Renal pelvis (tissue), 12 donors: ENCODE measurements at places on chromosomes 6 and 20. TPM values are rescaled to one million over a fixed set of nuclear protein-coding genes. Genes with fewer than 3 reads are reported as not detected.

- DNase-seq = no peak
Measured at GRCh38 chr6:161068321-161068741, 76.8 kb downstream of the MAP3K4 start.

DNA sequence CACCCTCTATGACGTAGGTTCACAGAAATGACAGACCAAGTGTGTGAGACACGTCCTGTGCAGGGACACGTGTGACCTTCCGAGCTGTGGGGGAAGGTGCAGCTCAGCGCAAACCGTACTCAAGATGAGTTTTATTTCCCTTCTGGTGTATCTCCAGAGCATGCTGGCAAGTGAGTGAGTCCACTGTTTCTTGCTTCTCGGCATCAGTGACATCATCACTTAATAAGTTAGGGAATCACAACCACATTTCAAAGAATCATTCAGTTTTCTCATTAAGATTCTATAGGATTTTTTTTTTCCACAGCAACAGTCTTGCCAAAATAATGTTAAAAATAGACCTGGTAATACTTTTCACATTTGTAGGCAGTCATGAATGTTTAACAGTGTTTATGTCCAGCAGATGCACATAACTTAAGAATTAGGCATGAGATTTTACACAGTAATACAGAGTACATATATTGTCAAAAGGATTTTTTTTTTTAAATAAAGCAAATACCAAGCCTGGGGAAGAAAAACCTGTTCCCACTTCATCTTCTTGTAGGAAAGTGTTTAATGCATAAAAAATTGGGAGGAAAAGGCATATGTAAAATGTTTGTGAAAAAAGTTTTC is 417.8 kb downstream of the CDC5L start:
- no peak for DNase-seq

GRCh38 chr20:15146948-15147347 is 809.5 kb upstream of the FLRT3 start:
- DNase-seq = peak; percentile 28

GRCh38 chr20:20225325-20226043 is 142.4 kb upstream of the INSM1 start:
- no peak for DNase-seq

DNA sequence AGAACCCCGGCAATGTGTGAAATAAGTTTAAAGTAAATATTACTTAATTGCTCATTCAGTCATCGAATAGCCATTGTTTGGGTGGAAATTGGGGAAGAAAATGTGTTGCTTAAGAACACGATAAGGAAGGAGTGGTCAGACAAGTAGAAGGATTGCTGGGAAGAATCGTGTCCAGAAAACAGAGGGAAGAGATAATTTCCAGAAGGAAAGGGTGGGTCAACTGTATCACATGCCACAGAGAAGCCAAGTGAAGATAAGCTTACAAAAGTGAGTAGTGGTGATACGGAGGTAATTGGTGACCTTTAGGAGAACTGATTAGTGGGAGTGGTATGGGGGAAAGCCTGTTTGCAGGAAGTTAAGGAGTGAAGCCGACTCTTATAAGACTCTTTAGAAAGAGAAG is 306.2 kb downstream of the SOX4 start:
- DNase-seq = no peak

GRCh38 chr6:150403458-150404246 is 34.8 kb downstream of the IYD start:
- peak; percentile 95 for DNase-seq

- no peak for DNase-seq
Measured at GRCh38 chr6:152240436-152240835, 396.7 kb downstream of the SYNE1 start.

DNA sequence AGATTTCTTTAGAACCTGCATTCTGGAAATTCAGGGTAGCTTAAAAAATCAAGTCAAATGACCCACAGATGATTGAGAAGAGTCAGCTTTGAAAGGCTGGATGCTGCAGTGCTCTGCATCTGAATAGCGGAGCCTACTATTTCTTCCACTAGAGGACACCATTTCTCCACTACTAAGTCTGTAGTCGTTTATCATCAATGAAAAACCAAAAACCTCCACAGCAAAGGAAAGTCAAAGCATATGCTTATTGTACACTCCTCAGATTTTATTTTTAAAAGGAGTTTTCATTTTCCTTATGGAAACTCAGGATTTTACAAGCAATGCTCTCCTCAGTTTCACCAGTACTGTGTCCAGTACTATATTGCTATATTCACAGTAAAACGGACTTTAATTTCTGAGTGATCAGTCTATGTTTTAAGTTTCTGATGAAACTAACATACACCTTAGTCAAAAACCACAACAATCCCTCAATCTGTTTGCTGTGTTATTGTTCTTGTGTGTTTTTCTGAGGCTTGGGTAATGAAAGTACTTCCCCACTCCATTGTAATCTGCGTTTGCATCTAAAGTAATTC is 50.5 kb upstream of the ENPP5 start:
- DNase-seq = peak; percentile 43

GRCh38 chr6:138509371-138509770 is 10.1 kb upstream of the NHSL1 start:
- no peak for DNase-seq

DNA sequence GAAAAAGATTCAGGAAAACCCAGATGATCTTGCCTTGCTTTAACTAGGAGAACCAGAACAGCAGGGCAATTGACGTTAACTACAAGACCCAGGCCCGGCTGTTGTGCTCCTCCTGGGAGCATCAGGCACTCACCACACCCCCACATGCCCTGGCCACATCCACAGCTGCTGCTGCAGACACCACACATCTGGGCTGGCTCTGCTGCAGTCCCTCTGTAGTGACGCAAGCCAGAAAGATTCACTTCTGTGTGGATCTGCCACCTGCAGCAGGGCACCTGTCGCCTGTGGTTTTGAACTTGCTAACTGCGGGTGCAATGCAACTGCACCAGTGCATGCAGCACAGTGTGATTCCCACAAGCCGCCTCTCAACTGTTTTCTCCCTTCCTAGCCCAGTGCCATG is 228.8 kb downstream of the SYNDIG1 start:
- no peak for DNase-seq

DNA sequence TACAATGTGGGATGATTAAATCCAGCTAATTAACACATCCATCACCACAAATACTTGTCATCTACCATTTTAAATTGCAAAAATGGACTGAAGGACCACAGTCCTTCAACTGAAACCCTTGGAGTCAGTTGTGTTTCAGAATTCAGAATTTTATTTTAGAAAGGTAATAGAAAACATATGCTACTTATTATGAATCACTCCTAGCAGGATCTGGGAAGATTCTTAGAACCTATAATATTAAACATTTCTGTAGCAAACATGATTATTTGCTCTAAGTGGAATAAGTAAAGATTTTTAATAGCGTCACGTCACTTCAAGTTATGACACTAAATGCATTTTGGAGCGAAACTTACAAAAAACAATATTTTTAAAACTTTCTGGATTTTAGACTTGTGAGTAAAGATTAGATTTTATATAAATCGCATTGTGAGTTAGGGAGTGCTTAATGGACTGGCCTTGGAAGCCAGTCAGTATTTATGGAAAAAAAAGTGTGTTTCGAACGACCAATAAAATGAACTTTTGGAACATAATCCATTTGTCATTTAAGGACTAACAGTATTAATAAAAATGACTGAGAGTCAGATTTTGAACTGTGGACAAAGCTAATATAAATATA is 71.8 kb upstream of the PHACTR2 start:
- no peak for DNase-seq

GRCh38 chr6:87897663-87898062 is 150.0 kb upstream of the SPACA1 start:
- DNase-seq = no peak

- peak; percentile 79 for DNase-seq
Measured at GRCh38 chr6:44078827-44079671, 48.2 kb downstream of the MRPL14 start.

DNA sequence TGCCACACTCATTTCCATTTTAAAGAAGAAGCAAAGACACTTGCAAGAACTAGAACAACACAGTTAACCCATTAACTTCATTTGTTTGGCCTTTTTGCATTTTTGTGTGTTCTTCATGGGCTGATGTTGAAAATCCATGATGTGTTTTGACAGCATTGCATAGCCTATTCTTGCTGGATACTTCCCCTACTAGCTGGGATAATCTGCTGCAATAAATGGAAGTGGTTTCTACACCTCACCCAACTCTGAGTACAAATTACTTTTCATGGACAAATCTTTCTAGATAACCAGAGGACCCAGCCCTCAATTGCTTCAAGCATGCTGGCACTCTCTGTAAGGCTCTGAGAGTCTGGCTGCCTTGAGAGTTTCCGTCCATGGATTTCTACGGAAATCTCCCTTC is 26.5 kb downstream of the CST9L start:
- no peak for DNase-seq

DNA sequence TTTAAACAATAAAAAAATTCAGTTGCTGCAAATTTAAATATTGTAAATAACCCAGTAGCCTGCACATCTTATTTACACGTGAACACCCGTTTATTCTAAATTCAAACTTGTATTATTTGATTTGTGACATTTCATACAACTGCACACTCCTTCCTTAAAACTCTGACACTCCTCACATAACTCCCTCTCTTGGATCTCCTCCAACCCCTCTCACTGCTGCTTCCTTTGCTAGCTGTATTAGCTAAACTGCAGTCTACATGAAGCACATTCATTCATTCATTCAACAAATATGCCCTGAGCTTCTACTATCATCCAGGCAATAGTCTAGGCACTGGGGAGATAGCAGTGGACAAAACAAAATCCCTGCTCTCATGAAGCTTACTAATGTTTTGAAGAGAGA is 47.0 kb downstream of the FBXL4 start:
- no peak for DNase-seq

- no peak for DNase-seq
Measured at GRCh38 chr6:12593771-12594529, 122.6 kb upstream of the PHACTR1 start.

DNA sequence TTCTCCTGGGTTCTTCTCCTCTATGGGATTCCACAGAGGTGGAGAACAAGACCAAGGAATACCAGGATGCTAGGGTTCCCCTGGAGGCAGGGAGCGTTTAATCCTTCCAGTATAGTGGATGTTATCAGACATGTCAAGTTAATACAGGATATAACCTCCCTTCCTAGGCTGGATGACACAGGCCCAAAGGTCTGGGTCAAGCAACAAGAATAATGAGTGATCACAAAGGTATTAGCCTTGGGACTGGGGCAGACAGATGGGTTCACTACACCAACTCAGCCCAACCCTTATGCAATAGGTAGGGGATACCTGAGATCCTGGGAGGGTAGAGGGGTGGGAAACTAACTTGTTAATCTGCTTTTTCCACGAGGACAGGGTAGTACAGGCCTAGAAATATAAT is 690.3 kb downstream of the HTR1B start:
- DNase-seq = no peak

- no peak for DNase-seq
Measured at GRCh38 chr6:138204792-138205384, 13.4 kb downstream of the PBOV1 start.

DNA sequence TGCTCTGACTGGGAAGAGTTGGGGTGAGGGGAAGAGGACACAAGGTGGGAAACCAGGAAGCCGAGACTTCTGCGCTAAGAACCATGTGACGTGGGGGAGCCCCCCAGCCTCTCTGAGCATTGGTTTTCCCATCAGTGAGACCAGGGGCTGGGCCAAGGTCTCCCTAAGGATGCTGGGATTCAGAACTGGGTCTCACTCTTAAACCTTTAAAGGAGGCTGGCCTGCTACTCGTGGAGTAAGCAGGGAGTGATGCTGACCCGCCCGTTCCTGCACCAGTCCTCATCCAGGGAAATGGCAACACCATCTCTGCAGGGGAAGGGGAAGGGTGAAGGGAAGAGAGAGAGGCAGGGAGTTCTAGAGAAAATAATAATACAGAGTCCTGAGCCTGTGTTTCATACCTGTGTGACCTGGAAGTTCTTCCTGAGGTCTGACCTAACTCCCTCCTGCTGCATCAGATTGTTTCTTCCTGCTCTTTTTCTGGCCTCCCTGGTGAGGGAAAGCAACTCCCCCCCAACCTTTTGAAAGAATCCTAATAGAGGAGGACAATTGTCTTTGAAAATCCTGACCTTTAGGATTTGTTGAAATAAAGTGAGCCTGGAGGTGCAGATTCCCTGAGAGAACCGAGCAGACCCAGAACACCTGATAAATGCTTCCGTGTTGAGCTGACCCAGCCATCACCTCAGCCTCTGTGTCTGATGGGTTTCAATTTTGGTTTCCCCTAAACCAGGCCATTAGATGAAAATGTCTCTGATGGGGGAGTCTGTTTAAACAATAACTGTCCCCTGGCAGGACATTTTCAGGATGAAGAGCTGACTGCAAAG is 3.0 kb upstream of the GRM4 start:
- no peak for DNase-seq

DNA sequence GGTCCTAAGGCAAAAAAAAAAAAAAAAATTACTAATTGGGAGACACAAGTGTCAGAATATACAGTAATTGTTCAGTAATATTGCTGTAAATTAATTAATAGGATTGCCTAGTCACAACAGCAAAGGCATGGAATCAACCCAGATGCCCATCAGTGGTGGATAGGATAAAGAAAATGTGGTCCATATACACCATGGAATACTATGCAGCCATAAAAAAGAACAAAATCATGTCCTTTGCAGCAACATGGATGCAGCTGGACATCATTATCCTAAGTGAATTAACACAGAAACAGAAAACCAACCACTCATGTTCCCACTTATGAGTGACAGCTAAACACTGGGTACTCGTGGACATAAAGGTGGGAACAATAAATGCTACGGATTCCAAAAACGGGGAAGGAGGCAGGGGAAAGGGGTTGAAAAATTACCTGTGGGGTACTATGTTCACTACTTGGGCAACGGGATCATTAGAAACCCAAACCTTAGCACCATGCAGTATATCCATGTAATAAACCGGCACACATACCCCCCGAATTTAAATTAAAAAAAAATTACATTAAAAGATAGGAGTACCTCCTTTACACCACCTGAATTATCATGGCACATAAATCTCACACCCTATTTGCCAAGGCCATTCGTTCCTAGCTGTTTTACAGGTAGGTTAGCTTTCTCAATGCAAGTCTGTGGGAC is 689 bp upstream of the PFDN4 start:
- DNase-seq = no peak

- DNase-seq = no peak
Measured at GRCh38 chr6:111766201-111766857, 106.9 kb downstream of the FYN start.

- DNase-seq = no peak
Measured at GRCh38 chr6:137881522-137881886, 14.4 kb downstream of the TNFAIP3 start.

- no peak for DNase-seq
Measured at GRCh38 chr20:38612751-38613515, 11.3 kb downstream of the ARHGAP40 start.

The LGSN gene
- 0.66 TPM for polyA plus RNA-seq

The CYP39A1 gene
- polyA plus RNA-seq = 7.5 TPM

The SPTLC3 gene
- 16.9 TPM for polyA plus RNA-seq

The BPIFB1 gene
- 0.04 TPM for polyA plus RNA-seq

The TRIM10 gene
- 0.44 TPM for polyA plus RNA-seq

The PREX1 gene
- 13.0 TPM for polyA plus RNA-seq

The PLA2G7 gene
- 3.2 TPM for polyA plus RNA-seq

The ASIP gene
- 0.76 TPM for polyA plus RNA-seq

The QRSL1 gene
- polyA plus RNA-seq = 24.2 TPM

The ARMH2 gene
- polyA plus RNA-seq = not detected

The KIAA1755 gene
- polyA plus RNA-seq = 3.1 TPM

The CST5 gene
- polyA plus RNA-seq = 0.30 TPM

The PPP1R14C gene
- 25.5 TPM for polyA plus RNA-seq

The MEP1A gene
- not detected for polyA plus RNA-seq

The SLC35F1 gene
- polyA plus RNA-seq = 2.7 TPM
